Activated CD8-positive, alpha-beta memory T cell treated with anti-CD3 and anti-CD28 coated beads, Interleukin-2, amount 10 ng/mL, durations not matched to agents 7 days and 5 days (primary cell): ENCODE measurements at places on chromosomes 7 and 10. TPM values are rescaled to one million over a fixed set of nuclear protein-coding genes. Genes with fewer than 3 reads are reported as not detected.

GRCh38 chr10:4984971-4985594 lies 18.6 kb downstream of the AKR1C2 start:
- no peak for DNase-seq

- no peak for DNase-seq
Observed at GRCh38 chr7:93944673-93945072, 23.1 kb downstream of the GNG11 start.

- DNase-seq: no peak
Observed at GRCh38 chr10:92274071-92274470, 16.8 kb downstream of the CPEB3 start.

GRCh38 chr7:108461840-108462239 lies 5.6 kb upstream of the NRCAM start:
- no peak for DNase-seq

The OR6V1 gene
- not detected for total RNA-seq

The FZD8 gene
- 0.35 TPM for total RNA-seq

The NODAL gene
- not detected for total RNA-seq

The TRPV5 gene
- not detected for total RNA-seq
